ENCODE measurements at places on chromosomes 5 and 9.

DNA sequence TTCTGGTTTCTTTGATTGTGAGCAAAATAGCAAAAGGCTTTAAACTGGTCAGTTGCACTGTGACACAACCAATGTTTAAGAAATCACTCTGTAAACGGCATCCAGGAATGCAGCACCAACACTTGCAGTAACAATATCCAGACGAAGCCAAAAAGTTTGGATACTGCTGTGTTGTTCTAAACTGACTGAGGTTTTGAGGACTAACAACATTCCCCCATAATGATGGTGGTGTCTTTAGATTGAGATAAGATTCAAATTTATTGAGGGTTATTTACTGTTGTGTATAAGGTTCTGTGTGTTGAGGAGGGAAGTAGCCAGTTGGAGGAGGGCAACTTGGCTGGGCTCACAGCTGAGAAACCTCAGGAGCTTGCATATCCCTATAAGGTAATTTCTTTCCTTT, 353.6 kb downstream of the BNC2 start:
- no peaks in the 10 kb centered on the region for H3K36me3 ChIP-seq
- H3K4me3 ChIP-seq, result no peak overlapping the region
- no peaks in the 10 kb centered on the region for H3K27me3 ChIP-seq
- H3K27ac ChIP-seq, result no peak overlapping the region
- no peak for DNase-seq
- peaks cover 54% of the 10 kb centered on the region for H3K4me1 ChIP-seq

- no peaks in the 10 kb centered on the region for H3K36me3 ChIP-seq
- no peak overlapping the region for H3K4me3 ChIP-seq
- H3K4me1 ChIP-seq, result no peaks in the 10 kb centered on the region
- H3K27me3 ChIP-seq, result no peaks in the 10 kb centered on the region
- H3K27ac ChIP-seq, result no peak overlapping the region
Observed at GRCh38 chr9:6733831-6734230, 23.9 kb upstream of the KDM4C start.

- no peak overlapping the region for H3K4me3 ChIP-seq
- no peak for DNase-seq
- no peaks in the 10 kb centered on the region for H3K4me1 ChIP-seq
- H3K36me3 ChIP-seq, result no peaks in the 10 kb centered on the region
- no peaks in the 10 kb centered on the region for H3K27me3 ChIP-seq
- no peak overlapping the region for H3K27ac ChIP-seq
Observed at GRCh38 chr5:6594066-6594465, 38.8 kb downstream of the NSUN2 start.

GRCh38 chr9:15189481-15189880, 117.5 kb downstream of the TTC39B start:
- H3K27me3 ChIP-seq, result no peaks in the 10 kb centered on the region
- DNase-seq, result no peak
- H3K36me3 ChIP-seq, result peaks cover 35% of the 10 kb centered on the region
- no peak overlapping the region for H3K4me3 ChIP-seq

DNA sequence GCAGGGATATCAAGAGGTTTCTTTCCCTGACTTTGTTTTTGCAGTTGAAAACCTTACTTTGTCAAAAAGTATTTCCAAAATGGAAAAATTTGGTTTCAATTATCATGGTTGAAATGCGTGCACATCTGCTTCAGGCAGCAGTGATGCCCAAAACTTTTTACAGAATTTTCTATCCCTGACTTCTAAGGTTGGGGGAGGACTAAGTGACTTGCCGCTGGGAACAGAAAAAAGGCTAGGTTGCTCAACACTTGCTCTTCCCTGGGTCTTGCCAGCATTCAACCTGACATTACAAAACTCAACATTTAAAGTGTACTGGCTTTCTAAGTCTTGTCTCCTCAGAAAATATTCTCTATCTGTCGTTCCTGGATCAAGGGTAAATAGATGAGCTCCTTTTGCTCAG, 4.7 kb downstream of the KLHL3 start:
- no peak for DNase-seq
- no peak overlapping the region for H3K27ac ChIP-seq
- H3K4me3 ChIP-seq, result no peak overlapping the region

Measured in thoracic aorta (tissue), 2 donors.